ENCODE measurements at places on chromosomes 2 and 18.
A peak's percentile ranks its signal among the peaks of the same experiment; 100 is the strongest.

DNA sequence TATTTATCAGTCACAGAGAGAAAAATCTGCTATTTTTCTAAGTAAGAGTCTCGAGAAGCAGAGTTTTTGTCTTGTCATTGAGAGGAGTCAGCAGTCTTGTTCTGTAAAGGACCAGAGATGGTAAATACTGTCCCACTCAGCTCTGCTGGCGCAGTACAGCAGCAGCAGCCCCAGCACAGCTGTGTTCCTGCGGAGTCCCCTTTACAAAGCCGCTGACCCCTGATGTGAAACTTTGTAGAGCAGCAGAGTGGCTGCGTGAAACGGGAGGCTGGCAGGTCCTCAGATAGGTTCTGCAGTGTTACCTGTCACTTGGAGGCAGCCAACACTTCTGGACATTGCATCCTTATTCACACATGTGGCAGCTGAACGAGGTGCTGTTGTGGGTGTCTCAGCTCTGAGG, 45.2 kb downstream of the TMEM185B start:
- no peak for DNase-seq

GRCh38 chr2:143296089-143296488, 166.9 kb downstream of the ARHGAP15 start:
- no peak for DNase-seq

- no peak for DNase-seq
These were observed 98.4 kb downstream of the CDK15 start for GRCh38 chr2:201904538-201905420.

DNA sequence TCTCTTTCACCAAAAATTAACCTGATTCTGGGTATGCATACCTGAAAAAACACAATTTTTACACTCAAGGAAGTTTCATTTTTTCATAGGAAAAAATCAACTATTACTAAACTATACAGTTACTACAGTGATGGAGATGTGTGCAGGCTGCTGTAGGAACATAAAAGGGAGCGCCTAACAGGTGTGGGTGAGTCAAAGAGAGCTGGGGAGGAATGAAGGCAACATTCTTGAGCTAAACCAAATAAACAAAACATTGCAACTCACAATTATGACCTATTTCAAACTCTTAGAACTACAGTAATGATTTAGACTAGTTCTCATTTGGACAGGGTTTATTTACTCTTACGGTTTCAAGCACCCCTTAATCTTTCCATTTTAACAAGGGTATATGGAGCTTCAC, 13.4 kb upstream of the CLASP1 start:
- DNase-seq = no peak

DNA sequence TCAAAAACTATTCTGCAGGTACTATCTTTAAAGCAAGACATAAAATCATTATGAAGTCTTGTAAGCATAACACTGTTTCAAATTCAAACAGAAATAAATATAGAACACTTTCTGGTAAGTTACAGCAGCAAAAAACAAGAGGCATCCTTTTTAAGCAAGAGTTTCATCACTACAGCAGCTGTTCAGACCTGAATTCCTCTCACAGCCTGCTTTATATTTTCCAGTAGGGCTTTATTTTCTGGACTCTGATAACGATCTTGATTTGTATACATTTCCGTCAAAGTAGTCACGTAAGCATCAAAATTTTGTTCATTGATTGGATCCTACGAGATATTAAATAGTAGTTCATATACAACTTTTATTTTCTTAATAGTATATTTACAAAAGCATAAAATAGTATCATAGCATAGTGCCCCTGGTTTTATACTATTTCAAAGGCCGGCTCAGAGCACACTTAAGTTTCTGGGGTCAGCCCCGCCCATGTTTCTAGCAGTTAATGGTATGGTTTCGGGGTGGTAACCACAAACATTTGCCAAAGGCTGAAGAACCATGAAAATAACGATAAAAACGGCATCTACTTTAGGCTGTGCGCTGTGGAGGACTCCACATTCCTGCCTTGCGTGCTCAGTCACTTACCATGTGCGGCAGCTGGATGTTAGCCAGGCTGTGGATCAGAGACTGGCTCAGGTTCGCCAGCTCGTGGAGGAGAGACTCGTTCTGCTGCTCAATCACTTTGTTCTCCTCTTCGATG, 47.5 kb upstream of the PXDN start:
- DNase-seq = no peak

GRCh38 chr18:32219431-32220018, 29.7 kb downstream of the MEP1B start:
- no peak for DNase-seq

GRCh38 chr2:235390108-235390815, 103.6 kb upstream of the AGAP1 start:
- peak; percentile 57 for DNase-seq

GRCh38 chr2:195407783-195408182, 249.2 kb upstream of the SLC39A10 start:
- DNase-seq = no peak

GRCh38 chr2:172931918-172932520, 143.6 kb upstream of the MAP3K20 start:
- DNase-seq = peak; percentile 25

All from breast epithelium (tissue), 4 donors.